Ammon's horn (tissue), 1 donor: ENCODE measurements at places on chromosomes 3 and 15.

- DNase-seq = no peak
Measured at GRCh38 chr3:24674261-24674660, 179.6 kb upstream of the THRB start.

DNA sequence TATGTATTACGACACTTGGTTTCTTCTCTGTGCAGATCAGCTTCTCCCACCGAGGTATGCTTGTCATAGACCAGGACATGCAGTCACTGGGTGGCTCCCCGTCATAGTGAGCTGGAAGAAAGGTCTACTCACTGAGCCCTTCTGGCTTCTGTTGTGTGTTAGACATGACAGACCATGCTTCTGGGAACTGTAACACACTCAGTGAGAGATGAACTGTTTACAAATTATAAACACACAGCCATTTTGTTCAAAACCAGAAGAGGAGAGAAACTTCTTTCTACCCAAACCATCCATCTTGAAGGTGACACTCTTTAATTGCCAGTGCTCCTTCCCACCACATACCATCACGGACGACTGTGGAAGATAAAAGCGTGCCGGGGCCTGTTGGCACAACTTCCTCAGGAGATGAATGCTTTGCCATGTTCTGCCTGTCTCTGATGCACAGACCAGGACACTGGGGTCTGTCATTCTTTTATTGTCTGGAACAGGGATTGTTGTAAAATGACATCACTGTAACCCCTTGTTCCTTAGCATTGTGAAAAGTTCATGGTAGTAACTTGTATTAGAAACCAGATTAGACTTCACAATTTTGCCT is 214.3 kb downstream of the MCTP2 start:
- no peak for DNase-seq

DNA sequence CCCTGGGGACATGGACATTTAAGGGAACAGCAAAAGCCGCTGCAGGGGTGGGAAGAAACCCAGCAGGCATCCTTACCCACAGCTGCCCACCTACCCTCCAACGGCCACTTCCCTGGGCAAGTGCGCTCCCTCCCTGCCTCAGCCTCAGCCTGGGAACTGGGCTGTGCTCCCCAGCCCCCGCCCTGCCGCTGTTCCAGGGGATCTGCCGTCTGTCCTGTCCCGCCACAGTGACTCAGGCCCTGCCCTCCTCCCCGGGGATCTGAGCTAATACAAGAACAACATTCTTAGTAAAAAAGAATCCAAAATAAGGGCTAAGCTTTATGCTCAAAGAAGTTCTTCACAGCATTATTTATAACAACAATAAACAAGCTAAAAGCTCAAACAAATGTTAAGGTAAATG is 7.4 kb upstream of the IQSEC1 start:
- DNase-seq = no peak

DNA sequence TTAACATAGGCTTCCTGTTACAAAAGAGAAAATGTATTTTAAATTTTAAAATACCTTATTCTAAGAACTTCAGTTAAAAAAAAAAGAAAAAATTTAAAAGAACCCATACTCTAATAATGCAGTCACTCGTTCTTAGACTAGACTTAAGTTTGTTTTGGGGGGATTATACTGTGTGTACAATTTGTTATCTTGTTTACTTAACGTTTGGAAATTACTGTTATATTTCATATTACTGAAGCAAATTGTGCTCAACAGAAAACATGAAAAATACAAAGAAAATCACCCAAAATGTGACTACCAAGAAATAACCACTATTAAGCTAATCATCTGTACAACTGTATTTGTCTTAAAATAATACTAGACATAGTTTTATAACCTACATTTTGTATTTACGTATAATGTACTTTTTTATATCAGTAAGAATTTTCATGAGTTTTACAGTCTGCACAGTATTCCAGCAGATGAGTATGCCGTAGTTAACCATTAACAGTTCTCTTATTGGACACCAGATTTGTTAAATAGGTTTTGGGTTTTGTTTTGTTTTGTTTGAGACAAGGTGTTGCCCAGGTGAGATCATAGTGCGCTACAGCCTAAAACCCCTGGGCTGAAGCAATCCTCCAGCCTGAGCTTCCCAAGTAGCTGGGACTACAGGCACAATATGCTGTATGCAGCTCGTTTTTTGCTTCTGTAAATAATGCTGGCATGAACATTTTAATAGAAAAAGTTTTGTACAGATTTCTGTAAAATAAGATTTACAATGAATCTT is 88.8 kb upstream of the CHD2 start:
- DNase-seq = peak; percentile 33

DNA sequence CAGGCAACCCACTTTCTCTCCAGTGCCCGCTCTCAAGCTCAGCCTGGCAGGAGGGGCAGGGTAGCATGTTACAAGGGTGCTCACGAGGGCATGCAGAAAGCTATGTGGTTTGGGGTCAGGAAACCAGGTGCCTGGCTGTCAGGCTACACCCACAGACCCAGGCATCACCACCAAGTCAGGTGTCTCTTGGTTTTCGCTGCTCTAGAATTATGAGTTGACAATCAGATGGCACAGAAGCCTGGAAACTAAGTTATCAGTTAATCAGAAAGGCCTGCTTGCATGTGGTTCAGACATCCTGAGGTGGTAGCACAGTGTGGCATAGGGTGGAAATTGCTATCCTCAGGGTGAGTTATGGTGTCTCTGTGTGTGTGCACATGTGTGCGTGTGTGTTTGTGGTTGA is 16.2 kb upstream of the CCR9 start:
- no peak for DNase-seq

- DNase-seq = no peak
Measured at GRCh38 chr15:25727867-25728600, 135.1 kb downstream of the ATP10A start.

DNA sequence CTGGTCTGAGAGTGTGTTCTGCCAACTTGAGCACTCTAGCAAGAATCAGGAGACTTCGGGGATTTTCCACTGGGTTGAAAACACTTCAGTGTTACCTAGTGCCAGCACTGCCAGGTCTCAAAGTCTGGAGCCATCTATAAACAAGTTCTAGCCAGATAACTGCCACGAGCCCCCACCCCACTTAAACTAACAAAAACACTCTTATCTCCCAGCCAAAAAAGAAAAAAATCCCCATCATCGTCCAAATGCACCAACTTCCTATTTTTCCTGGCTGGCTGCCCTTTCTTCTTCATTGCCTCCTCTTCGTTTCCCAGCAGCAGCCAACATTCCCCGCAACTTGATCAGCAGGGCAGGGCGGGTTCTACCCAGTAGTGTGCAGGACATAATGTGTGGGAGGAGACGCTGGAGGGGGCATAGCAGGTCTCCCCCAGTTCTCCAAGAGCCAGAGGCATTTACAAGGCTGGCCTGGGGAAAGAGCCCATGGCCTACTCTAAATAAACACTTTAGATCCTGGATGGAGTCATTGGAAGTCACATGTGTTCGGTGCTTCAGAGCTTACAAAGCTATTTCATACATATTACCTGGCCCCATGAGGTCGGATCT is 29.5 kb downstream of the C2CD4B start:
- no peak for DNase-seq

DNA sequence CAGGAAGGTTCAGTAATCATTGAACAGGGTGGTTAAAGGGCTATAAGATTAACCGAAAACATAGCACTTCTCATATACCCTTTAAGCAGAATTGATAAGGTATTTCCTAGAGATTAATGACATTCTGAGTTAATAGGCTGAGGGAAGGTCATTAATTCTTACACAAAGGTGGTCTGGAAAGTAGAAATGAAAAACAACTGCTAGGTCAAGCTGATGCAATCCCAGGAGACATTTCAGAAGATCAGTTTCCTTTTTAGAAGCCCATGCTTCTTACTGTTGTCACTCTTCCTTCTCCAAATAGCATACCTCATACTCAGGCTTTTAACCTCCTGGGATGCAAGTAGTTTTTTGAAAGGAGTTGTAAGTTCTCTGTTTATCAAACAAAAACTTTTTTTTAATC is 8.8 kb downstream of the FILIP1L start:
- no peak for DNase-seq
